ENCODE measurements at places on chromosomes 1 and 21. TPM values are rescaled to one million over a fixed set of nuclear protein-coding genes. Genes with fewer than 3 reads are reported as not detected.

CLEC20A gene
- total RNA-seq: not detected

CYP4A11 gene
- total RNA-seq: not detected

FMO2 gene
- 292 TPM for total RNA-seq

HTR6 gene
- total RNA-seq: not detected

OR2M3 gene
- total RNA-seq: not detected

FOXO6 gene
- not detected for total RNA-seq

DPT gene
- 85.7 TPM for total RNA-seq

CELA3A gene
- 6.6 TPM for total RNA-seq

ACTA1 gene
- 0.99 TPM for total RNA-seq

LHX8 gene
- total RNA-seq: not detected

ATPAF1 gene
- total RNA-seq: 38.5 TPM

SLAMF9 gene
- total RNA-seq: not detected

RPL22 gene
- 130 TPM for total RNA-seq

TFAP2E gene
- total RNA-seq: not detected

S100A9 gene
- 138 TPM for total RNA-seq

LMOD1 gene
- total RNA-seq: 761 TPM

TCHH gene
- total RNA-seq: 0.49 TPM

GSTM1 gene
- not detected for total RNA-seq

ZNF691 gene
- total RNA-seq: 4.4 TPM

TSPAN1 gene
- 7.0 TPM for total RNA-seq

SPATA46 gene
- total RNA-seq: not detected

NKAIN1 gene
- total RNA-seq: not detected

CELA3B gene
- 2.0 TPM for total RNA-seq

OR2G6 gene
- total RNA-seq: not detected

SWT1 gene
- 9.2 TPM for total RNA-seq

OLFML2B gene
- total RNA-seq: 32.2 TPM

GUCA2B gene
- not detected for total RNA-seq

ZBTB8A gene
- 4.5 TPM for total RNA-seq

ARTN gene
- total RNA-seq: 3.8 TPM

TINAGL1 gene
- total RNA-seq: 581 TPM

RRAGC gene
- total RNA-seq: 17.2 TPM

SYPL2 gene
- total RNA-seq: 6.1 TPM

KRTAP7-1 gene
- total RNA-seq: not detected

FAM110D gene
- 9.9 TPM for total RNA-seq

SELENBP1 gene
- total RNA-seq: 41.8 TPM

LCE1A gene
- total RNA-seq: not detected

CHIA gene
- not detected for total RNA-seq

RPTN gene
- total RNA-seq: not detected

SFN gene
- total RNA-seq: 3.8 TPM
